Activated CD8-positive, alpha-beta memory T cell treated with anti-CD3 and anti-CD28 coated beads for 4 hours (primary cell): ENCODE measurements at places on chromosomes 1 and 21.

- DNase-seq, result no peak
Observed at GRCh38 chr21:20572582-20572981, 425.6 kb upstream of the NCAM2 start.

DNA sequence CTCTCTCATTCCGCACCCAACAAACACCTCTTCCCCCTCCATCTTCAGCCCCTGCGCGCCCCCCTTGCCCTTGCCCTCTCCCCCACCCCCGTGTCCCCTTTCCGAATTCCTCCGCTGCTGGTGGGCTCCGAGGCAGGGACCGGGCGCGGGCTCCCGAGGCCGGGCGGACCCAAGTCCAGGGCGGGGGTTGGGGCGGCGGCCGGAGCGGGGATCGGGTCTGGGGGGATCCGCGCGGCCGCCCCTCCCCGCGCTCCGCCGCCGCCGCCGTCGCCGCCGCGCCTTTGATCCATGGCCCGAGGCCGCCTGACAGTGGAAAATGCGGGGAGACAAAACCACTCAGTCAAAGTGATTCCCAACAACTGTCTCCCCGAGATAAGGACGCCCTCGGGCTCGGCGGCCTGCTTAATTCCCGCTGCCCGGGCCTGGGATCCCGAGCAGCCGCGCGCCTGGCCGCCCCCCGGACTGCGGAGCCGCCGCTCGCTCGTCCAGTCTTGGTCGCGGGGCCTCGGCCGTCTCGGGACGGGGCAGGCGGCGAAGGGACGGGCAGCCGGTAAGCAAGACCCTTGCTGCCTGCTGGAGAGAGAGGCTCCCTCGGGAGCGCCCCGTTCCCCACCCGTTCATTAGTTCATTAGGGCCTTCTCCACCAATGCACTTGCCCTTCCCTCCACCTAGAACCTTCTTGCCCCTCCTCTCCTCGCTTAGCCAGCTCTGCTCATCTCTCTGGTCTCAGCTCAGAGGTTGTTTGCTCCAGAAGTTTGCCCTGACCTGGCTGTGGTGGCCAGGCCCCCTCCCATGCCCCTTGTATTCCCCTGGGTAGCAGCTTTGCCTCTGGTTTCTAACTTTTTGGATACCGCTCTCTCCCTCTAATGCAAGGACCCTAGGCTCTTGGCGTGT, 86.4 kb downstream of the PAX7 start:
- no peak for DNase-seq

DNA sequence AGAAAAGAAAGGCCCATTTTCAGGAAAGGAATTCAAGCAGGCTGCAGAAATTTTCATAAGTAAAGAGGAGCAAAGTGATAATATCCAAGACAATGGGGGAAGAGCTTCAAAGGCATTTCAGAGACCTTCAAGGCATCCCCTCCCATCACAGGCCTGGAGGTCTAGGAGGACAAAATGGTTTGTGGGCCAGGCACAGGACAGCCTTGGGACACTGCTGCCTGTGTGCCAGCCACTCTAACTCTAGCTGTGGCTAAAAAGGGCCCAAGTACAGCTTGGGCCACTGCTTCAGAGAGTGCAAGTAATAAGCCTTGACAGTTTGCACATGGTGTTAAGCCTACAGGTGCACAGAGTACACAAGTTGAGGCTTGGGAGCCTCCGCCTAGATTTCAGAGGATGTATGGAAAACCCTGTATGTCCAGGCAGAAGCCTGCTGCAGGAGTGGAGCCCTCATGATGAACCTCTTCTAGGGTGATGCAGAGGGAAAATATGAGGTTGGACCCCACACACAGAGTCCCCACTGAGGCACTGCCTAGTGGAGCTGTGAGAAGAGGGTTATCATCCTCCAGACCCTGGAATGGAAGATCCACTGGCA, 51.8 kb upstream of the ZSWIM5 start:
- no peak for DNase-seq

DNA sequence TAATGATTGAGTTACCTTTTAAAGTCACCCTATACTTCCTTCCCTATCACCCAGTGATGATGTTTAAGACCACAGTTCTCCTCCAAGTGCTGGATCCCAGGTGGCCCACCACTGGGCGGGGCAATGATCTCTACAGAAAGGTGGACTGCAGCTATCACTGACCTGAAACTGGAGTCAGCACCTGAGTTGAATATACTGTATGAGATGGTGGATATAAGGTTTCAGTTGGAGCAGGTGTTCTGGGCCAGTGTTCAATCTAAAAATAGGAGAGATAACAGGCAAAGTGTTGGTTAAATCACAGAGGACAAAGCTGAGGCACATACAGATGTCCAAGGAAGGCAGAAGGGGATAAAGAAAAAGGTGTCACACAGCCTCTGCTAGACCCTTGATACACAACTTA, 96.6 kb downstream of the SIPA1L2 start:
- no peak for DNase-seq

DNA sequence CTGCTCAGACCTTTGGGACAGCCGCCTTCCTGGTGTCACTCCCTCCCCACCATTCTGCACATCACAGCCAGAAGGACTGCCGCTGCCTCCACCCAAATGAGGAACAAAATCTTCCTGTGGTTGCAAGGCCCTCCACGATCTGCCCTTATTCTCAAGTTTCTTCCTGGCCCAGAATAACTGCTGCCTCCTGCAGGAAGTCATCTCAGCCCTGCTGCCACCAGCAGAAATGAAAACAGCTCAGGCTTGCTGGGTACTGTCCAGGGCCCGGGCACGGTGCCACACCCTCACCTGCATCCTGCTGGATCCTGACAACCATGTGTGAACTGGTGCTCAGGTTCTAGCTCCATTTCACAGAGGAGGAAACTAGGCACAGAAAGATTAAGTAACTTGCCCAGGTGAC, 2.8 kb downstream of the CLDN19 start:
- no peak for DNase-seq

- DNase-seq, result no peak
Observed at GRCh38 chr1:164466001-164466421, 93.0 kb upstream of the PBX1 start.

DNA sequence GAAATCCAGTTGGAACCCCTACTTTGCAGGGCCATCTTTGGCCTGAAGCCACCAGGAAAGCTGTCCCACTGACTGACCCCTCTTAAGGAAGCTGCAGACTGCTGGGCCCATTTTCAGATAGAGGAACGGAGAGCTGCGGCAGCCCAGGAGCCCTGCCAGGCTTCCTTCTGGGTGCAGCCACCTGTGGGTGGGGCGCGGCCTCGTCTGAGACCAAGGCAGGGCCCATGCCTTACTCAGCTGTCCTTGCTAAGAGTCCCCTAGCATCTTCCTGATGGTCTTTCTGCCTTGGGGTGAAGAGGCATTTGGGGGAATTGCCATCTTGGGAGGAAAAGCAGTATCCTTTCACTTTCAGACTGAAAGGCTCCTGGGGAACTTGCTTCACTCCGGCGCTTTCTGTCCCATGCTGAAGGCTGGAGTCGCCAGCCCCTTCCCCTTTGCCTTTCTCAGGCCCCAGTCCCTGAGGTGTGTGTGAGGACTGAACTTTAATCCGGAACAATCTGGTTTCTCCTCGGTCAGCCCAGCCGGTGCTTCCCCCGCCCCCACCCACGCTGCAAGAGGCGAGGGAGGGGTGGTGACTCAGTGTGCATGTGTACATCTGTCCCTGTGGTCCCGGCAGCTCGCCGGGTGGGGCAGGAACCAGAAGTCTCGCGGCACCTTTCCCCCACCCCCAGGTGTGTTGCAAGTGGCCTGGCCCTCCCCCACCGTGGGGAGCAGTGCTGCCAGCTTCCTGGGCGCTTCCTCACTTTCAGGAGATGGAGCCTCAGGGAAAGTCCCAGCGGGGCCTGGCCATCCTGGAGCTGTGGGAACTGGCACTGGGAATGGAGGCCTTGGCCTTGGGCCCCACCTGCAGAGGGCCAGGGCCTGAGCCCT, 5.1 kb downstream of the ZC3H12A start:
- DNase-seq, result peak; percentile 84

GRCh38 chr1:219773775-219774174, 154.6 kb downstream of the SLC30A10 start:
- no peak for DNase-seq

DNA sequence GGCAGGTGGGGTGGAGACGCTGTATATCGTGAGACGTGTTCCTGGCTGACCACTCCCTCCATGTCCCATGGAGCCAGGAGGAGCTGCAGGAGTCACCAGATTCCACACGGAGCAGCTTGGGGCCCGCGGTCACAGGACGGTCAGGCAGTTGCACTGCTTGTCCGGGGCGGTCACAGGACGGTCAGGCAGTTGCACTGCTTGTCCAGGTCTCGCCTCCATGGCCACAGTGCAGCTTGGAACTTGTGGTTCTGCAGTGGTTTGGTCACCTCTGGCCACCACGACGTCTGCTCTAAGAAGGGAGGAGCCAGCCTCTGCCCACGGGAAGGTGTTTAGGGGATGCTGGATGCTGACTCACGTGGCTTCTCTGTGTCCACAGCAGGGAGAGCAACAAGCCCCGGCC, 33.0 kb downstream of the SLX9 start:
- no peak for DNase-seq

DNA sequence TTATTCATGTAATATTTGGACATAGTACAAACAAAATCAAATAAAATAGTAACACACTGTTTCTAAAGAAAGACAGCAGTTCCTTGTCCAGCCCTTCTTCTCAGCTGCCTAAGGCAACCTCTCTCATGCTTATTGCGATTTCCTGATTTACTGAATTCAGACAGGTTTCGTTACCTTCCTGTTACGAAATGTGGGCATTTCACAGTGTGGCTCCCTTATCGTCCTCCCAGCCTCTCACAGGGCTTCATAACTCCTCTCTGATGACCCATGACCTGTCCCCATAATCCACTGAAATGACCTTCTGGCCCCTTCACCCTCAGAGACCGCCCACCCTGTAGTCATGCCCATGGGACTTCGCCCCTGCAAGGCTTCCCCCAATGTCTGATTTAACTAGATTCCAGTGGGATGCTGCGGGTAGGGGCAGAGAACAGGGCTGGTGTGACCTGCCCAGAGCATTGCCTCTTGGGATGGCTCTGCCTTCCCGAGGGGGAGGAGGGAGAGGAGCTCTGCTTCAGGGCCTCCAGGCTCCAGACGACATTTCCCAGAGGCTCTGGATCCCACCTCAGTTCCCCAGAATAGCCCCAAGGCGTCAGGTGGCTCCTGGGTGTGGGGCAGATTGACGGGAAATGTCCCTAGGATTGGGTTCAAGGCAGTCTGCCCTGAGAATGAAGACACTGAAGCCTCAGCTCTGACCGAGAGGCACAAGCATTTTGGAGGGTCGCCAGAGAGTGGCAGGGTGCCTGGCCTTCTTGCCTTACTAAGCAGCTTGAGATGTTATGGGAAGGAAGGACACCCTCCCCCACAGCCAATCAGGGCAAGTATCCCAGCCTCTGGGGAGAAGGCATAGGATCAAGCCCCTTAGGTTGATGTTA, 20.6 kb downstream of the PADI2 start:
- DNase-seq, result no peak

GRCh38 chr1:229089586-229090208, 181.2 kb upstream of the RAB4A start:
- DNase-seq, result no peak
